ENCODE measurements at places on chromosomes 11 and 22.

DNA sequence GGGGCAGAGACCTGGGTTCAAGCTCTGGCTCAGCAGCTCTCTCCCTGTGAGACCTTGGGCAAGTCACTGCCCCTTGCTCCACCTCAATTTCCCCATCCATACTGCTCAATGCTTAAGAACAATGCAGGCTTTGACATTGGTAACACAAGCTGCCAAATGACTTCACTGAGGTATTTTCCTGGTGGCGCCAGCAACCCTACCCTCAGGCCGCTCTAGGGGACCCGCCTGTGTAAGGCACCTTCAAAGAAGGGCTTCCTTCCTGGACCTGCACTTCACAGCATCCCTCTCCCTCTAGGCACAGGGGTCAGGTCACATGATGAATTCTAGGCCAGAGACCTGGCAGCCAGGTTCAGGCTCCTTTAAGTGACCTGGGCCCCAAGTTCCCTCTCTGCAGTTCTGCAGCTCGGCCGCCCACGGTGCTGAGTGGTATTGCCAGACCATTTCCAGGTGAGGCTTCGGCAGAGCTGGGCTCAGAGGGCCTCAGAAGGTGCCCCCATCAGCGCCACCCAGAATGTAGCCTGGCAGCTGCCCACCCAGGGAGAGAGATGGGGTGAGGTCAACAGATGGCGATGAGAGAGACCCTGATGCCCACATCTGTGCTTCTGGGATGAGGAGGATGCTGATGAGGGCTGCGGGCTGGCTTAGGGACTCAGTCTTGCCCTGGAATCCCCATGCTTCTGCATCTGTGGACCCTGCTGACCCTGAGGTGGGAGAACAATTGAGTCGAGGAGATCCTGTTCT lies 4.5 kb downstream of the WNT11 start:
- no peak for DNase-seq

- DNase-seq = no peak
These were observed 21.7 kb upstream of the ARFGAP3 start for GRCh38 chr22:42878561-42879305.

- no peak for DNase-seq
These were observed 169.6 kb downstream of the BRD1 start for GRCh38 chr22:49657974-49658590.

DNA sequence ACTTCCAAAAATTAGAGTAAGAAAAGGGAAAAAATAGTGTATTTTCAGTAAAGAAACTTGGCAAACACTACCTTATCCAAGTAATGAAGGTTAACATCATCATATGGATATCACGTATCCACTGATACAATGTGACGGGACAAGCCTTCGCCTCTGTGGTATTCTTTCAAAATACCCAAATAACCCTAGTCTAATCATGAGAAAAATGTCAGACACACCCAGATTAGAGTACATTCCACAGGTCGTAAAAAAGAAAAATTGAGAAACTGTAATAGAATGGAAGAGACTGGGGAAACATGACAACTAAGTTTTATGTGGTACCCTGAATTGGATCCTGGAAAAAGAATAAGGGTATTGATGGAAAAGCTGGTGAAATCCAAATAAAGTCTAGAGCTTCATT lies 48.9 kb downstream of the NARS2 start:
- no peak for DNase-seq

- no peak for DNase-seq
These were observed 219.1 kb upstream of the ARHGAP42 start for GRCh38 chr11:100467821-100468508.

DNA sequence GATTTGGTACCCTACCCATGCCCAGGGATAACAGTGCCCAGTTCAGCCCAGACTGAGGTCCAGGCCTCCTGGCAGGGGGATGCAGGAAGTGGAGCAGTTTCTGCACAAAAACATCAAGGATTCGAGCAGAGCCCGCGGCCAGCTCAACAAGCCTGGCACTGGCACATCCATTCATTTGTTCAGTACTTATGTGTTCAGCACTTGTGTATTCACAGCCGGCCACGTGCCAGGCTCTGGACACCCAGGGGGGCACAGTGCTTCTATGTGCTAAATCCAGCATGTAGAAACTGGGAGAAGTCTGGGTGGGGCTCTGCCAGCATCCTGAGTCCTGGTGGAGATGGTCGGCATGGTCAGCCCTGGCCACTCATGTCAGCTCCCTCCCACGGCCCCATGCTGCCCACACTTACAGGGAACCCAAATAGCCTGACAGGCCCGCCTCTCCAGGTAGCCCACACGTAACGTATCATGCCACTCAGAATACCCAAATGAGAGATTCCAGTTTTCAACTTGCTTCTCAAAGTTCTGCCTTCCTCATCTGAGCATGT lies 28.5 kb downstream of the LINC01488 start:
- DNase-seq = no peak

DNA sequence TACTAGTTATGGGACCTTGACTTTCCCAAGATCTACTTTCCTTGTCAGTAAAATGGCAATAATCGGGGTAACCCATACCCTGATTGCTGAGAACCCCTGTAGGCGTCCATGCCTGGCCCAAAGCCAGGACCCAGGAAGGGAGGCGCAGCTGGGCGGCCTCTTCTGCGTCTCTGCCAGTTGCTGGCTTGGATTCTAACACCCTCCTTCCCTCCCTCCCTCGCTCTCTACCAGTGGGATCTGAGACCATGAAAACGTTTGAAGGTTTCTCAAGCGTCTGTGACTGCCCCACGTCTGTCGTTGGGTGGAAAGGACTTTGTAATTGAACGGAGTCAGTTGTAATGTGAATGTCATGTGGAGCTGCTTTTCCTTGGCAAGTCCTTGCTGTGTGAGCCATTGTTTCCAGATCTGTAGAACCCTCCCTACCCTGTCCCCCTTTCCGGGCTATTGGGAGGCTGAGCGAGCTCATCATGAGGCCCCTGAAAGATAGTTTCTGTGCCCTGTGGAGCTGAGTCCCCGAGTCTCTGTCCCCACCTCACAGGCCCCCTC lies 47.8 kb downstream of the PARVB start:
- peak; percentile 70 for DNase-seq

DNA sequence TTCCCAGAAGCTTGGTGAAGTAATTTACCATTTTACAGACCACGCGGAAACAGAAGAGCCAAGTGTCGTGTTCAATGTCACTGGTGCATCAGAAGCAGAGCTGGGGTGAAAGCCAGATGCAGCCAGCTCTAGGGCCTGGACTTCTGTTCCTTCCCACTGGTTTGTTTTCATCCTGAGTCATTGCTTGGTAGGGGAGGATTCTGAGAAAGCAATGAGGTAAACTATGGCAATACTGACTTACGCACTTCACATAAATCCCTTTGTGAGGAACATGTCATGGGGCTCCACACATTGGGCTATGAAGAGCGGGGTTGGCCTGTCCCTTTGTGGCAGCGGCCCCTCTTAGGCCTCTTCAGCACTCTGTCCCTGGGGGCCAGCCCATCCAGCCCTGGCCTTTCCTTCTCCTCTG lies 52.4 kb upstream of the RBFOX2 start:
- DNase-seq = peak; percentile 15

DNA sequence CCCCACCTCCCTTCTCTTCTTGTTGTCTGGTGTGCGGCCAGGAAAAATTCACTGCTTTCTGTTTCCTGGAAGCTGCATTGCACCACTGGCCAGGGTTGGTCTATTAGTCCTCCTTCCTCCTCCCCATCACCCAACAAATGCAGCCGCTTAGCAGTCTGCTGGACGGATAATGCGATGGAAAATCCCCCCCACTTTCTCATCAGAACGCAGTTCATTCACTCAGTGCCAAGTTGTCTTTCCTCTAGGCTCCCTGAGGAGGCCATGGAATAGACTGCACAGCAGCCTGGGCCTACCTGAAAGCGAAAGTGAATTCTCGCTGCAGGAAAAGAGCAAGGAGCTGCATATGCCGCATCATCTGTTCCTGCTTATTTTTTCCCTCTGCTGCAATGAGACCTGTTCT lies 513.6 kb downstream of the METTL15 start:
- peak; percentile 65 for DNase-seq

- DNase-seq = peak; percentile 98
These were observed at the start of gene SIDT2 for GRCh38 chr11:117178210-117179034. TSS of gene SIDT2 (plus strand) at chr11:117178743. CDS start at chr11:117179264, 521 bp downstream.

GRCh38 chr22:45585946-45586540 lies 83.4 kb downstream of the FBLN1 start:
- no peak for DNase-seq

DNA sequence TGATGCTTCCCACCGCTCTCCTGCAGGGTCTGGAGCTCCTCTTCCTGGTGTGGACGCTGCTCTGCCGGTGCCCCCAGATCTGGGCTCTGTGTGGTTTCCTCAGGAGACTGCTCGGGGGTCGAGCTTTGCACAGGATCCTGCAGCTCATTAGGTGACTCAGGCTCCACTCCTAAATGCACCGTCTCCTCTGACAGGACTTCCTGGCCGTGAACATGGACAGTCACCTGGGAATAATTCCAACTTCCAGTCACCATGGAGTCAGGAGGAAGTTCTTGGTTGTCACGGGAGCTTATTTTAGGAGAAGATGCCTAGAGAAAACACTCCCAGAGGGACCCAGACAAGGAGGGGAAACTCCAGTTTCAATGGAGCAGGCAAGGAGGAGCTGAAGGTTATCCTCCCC lies 11.9 kb downstream of the ZNF202 start:
- no peak for DNase-seq

DNA sequence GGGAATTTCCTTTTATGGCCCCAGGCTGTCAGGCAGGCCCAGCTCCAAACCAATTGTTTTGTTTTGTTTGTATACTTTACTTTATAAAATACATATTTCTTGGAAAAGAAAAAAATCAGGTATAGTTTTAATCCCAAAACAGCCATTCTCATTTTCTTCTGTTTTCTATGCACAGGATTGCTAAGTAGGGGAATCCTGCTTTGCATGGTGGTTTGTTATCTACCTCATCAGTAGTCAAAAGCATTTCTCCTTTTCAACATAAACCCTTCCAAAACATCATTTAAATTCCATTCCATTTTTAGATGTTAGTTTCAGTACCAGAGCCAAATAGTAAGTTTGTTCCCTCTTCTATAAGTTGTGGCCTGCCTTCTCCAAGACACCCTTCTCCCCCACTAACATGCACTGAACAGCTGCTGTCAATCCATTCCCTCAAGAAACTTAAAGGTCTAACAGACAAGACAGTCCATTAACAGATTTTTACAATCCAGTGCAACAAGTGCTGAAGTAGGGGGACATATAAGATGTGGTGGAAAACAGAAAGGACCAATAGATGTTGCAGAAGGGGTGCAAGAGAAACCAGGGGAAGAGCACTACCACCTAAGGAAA lies 3.7 kb downstream of the ILK start:
- no peak for DNase-seq

DNA sequence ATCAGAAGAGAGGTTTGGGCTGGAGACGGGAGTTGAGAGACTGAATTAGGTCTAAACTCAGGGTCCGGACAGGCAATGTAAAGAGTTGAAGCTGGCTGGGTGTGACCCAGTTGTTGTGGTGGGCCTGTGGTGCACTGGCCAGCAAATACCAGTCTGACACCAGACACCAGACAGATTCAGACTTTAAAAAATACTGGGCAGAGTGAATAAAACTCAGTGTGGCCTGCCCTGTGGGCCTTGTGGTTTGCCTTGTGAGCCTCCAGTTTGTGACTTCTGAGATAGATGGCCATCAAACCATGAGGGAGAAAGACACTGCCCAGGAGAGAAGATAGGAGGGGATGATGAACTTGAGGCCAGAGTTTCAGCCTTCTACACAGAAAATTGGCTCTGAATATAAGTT lies 25.8 kb downstream of the RCN1 start:
- DNase-seq = no peak

GRCh38 chr11:87779276-87780067 lies 395.8 kb downstream of the RAB38 start:
- no peak for DNase-seq

- peak; percentile 67 for DNase-seq
These were observed 1236.4 kb downstream of the FAM181B start for GRCh38 chr11:81497202-81497804.

- no peak for DNase-seq
These were observed 4.2 kb downstream of the MYRF start for GRCh38 chr11:61756452-61757212.

GRCh38 chr11:12813371-12814225 lies 139.4 kb downstream of the TEAD1 start:
- peak; percentile 66 for DNase-seq

DNA sequence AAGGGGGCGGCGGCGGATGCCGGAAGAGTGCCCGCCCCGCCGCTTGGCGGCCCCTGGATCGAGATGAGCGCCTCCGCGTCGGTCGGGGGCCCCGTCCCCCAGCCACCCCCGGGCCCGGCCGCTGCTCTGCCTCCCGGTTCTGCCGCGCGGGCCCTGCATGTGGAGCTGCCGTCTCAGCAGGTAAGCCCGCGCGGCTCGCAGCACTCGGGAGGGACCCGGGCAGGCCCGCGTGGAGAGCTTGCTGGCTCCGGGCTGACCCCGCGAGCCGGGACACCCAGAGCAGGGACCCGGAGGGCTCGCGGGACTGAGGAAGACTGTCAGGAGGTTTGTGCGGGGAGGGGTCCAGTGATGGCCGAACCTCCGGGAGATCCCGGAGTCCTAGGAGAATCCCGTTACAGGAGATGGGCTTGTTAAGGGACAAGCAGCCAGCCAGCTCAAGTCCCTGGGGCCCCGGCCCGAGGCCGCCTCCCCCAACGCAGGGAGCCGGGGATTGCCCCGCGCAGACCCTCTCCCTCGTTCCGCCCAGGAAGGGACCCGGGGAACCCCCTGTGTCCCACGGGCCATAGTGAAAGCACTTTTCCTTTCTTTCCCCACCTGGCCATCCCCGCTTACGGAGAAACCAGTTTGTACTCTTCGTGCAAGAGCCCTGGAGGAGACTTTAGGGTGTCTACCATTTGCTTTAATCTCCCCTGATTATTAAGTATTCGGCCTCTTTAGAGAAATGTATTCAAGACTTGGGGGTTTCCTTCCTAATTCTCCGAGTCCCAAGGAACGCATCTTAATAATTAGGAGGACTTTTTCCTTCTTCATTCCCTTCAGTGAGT lies 547 bp downstream of the UVRAG start:
- no peak for DNase-seq

DNA sequence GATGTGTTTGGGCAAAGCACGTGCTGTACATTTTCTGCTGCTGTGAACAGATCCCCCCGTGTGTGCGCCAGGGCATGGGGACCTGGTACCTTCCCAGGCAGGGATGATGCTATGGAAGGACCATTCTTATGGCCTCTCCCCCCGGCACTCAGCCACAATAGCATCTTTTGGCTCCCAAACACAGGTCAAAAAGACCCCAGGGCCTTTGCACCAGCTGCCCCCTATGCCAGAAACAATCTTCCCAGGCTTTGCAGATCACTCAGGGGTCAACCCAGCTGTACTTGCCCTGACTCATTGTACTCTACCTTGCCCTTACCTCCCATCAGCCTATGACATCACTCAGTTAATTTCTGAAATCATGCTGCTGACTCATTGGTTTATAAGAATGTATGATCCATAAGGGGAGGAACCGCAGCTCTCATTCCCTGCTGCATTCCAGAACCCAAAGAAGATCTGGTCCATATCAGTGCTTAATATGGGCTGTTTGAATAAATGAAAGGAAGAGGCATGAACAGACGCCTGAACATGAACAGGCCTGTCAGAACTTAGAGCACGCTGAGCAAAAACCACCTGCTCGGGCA lies 100.7 kb downstream of the CELSR1 start:
- no peak for DNase-seq

DNA sequence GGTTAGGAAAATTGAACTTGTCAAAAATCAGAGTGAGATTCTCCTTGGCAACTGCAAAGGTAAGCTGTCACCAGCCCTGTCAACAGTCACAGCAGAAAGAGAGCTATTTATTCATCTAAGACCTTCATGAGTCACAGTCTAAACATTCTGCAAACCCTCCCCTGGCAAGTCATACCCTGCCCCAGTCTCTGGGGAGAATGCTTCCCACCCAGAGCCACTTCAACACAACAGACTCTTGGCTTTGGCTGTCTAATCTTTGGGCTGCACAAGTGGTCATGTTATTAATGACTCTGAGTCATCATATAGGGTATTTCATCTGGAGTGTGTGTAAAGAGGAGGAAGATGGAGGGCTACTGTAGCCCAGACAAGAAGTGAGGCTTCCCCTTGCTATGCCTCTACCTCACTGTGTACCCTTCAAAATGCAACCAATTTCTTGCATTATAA lies 153.4 kb downstream of the CCDC34 start:
- DNase-seq = peak; percentile 82

Measured in tongue (tissue), 3 donors.